ENCODE measurements at places on chromosomes 12 and 14. TPM values are rescaled to one million over a fixed set of nuclear protein-coding genes. Genes with fewer than 3 reads are reported as not detected.

GRCh38 chr14:66827182-66827581, 319.2 kb downstream of the GPHN start:
- no peak for DNase-seq

SLC8A3 gene
- 1.2 TPM for total RNA-seq

DNA sequence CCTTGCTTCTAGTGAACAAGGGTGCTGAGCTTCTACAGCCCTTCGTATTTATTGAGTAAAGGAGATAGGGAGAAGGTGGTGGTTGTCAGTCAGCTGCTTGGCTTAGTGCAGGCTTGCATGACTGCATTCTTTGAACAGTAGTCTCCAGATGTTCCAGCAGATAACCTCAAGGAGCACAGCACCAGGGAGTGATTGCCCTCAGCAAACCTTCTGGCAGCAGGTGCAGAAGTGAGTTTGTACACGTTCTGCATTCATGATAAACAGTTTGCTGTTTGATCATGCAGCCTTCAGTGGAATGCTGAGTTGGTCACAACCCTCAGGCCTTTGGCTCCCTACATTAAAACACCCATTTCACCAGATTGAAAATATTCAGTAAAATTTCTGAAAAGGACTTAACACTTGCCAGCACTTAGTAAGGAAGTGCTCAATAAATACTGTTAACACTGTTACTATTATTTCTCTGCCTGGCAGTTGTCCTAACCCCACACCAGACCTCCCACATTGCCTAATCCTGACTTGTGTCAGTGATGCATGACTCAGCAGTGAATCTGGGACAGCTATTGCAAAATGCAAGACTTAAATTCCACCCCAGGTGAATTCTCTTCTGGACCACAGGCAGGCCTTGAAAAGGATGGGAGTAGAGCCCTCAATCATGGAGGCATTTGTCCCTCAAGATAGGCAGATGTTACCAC, 18.9 kb upstream of the CARMIL3 start:
- DNase-seq = no peak

- DNase-seq = peak; percentile 13
These were observed 1133.0 kb downstream of the VRK1 start for GRCh38 chr14:97930166-97930565.

DNA sequence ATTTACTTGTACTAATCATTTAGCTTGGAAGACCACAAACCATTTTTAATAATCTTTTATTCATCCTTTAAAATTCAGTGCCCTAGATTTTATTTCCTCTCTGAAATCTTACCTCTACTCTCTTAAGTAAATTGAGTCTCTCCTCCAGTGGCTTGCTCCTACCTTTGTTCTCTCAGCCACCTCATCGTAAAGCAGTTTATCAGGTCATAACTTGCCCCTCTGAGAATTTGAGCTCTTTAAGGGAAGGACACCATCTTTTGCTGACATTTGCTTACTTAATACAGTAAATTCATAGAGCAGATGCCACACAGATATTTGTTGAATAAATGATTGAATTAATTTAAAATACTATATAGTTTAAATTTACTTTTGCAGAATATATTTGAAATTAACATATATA, 794.3 kb downstream of the C12orf50 start:
- DNase-seq = no peak

DNA sequence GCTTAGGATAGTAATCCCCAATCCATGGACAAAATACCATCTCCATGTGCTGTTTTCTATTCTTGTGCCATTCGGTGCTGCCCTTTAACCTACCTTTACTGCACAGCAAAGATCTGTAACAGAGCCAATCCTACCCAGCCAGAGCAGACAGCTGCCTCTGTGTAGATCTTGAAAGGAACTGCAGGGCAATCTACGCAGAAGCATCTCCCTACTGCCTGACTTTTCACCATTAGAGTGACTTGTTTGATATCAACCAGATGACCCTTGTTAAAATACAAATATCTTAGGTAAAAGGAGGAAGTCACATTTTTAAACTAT, 33.9 kb upstream of the PPM1A start:
- DNase-seq = no peak

DNA sequence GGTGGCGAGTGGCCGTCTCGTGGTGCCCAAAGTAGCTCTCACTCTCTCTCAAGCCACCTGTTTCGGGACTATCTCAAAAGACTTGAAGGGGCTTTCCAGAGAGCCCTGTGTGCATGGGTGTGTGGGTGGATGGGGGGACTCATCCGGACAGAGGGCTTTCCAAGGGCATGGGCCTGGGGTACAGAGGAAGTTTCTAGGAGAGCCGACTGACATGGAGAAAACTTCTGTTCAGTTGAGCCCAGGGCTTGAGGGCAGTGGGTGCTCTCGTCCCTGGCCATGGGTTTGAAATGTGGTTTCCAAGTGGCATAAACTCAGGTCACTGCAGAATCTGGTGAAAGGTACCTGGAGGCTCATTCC, 47.4 kb upstream of the MEG3 start:
- DNase-seq = no peak

DNA sequence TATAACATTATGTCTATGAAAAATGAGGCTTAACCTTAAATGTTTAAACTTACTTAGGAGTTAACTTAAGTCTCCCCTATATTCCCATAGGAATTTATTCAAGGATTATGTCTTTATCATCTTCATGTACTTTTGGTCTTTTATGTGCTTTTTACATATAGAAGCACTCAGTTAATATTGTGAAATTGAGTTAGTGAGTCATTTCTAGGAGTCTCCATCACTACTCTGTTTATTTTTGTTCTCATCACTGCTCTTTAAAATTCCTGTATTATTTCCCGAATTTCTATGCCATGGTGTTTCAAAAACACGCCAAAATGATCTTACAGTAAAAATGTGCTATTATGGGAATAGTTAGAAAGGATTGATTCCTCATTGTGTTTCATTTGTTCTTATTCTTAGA, 31.6 kb downstream of the TBC1D15 start:
- no peak for DNase-seq

DNA sequence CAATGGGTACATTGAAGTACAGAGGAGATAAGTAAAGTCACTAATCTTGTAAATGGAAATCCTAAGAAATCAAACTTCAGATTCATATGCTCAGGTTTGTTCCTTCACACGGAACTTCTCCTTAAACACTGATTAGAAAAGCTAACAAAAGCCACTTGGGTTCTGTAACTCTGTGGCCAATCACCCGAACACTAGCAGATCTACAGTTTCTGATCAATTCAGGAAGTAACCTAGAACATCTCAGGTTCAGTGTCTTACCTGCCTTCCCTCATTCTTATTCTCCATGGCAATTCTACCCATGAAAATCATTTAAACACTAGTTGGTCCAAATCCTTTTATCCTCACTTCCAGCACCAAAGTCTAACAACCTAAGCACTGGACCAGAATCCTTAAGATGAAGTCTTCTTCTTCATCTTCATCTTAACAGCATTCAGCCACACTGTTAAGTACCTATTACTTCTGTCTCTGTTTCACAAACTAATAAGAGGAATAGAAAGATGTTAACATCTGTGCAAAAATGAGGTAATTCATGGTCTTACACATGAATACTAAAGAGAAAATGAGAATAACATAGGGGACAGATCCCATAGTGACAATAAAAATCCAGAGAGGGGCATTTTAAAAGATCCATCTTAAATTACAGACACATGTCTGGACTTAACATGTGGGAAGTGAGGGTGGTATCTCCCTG, 184.5 kb downstream of the SSPN start:
- no peak for DNase-seq

- DNase-seq = no peak
These were observed 7.6 kb downstream of the GPRC5A start for GRCh38 chr12:12898911-12899511.

DNA sequence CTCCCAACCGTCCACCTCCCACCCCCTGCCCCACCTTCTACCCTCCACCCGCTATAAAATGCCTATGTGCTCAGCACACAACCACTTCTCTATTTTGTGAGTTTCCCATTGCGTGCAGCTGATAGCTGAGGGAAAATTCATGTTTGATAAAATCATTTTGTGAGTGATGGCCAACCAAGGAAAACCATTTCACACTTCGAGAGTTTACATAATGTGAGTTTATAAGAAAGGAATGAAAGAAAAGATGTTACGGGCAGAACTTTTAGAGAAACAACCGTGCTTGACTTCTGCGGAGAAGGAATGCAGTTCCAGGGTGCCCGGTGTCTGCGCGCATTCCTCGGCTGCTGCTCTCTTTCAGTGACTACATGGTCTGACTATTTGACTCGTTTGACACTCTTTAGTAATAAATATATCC, 140.9 kb downstream of the EFCAB11 start:
- peak; percentile 49 for DNase-seq

- DNase-seq = no peak
These were observed 67.3 kb upstream of the GALNT9 start for GRCh38 chr12:132396657-132397056.

DNA sequence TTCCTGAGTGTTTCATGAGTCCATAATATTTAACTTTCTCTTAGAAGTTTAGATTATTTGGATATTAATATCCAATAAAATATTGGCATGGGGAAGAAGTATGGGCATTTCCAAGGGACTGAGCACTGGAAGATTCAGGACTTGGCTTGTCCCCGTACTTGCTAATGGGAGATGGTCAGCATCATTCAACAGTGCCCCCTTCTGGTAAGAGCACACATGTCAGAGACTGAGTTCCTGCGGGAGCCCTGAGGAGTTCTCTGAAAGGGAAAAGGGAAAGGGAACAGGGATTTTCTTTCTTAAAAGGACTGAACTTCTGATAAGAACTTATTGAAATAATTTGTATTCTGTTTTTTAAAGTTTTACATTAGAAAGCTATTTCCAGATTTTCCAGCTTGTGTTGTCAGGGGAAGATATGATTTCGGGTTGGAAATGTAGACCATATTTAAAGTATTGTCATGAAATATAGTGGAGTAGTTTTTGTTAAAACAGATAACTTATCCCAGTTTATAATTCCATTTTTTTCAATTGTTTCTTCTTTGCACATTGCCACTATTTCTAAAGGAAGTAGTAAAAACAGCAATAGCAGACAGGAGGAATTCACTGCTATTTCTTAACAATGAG, 59.8 kb upstream of the C12orf71 start:
- DNase-seq = peak; percentile 92

- DNase-seq = no peak
These were observed 155.1 kb upstream of the BTG1 start for GRCh38 chr12:92300777-92301176.

SLCO1B3 gene
- not detected for total RNA-seq

DNA sequence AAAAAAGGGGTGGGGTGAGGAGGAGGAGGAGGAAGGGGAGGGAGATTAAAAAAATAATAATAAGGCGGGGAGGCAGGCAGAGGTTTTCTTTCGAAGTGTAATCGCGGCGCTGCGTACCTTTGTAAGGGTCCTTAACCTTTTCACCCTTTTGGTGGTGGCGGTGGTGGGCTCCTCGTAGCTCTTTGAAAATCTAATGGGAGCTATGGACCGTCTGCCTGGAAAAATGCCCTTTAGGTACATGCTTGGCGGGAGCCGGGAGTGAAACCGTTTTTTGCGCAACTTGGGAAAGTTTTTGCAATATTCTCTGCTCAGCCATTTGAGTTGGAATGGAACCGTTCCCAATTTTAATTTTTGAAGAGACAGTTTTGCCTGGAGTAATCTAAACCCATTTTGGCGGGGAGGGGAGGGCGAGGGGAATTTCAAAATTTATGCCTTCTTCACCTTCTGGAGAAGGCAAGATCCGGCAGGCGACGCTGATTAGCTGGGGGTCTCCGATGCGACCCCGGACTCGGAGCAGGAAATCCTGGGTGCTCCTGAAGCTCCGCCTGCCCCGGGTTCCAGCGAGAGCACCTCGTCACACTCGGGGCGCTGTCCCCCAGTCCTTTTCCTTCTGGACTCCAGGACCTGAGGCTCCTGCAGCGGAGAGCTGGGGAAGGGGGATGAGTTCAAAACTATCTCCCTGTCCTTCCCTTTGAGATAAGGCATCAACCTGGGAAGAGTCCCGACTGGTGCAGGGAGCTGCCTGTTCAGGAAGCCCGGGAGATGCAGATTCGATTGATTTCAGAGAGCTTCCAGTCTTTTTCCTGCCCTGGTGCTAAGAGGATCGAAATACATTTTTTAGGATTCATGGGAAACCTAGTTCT, 74.6 kb upstream of the TBX5 start:
- no peak for DNase-seq

TSHR gene
- not detected for total RNA-seq

RFX4 gene
- total RNA-seq = not detected

ARHGAP9 gene
- 2.3 TPM for total RNA-seq

DNA sequence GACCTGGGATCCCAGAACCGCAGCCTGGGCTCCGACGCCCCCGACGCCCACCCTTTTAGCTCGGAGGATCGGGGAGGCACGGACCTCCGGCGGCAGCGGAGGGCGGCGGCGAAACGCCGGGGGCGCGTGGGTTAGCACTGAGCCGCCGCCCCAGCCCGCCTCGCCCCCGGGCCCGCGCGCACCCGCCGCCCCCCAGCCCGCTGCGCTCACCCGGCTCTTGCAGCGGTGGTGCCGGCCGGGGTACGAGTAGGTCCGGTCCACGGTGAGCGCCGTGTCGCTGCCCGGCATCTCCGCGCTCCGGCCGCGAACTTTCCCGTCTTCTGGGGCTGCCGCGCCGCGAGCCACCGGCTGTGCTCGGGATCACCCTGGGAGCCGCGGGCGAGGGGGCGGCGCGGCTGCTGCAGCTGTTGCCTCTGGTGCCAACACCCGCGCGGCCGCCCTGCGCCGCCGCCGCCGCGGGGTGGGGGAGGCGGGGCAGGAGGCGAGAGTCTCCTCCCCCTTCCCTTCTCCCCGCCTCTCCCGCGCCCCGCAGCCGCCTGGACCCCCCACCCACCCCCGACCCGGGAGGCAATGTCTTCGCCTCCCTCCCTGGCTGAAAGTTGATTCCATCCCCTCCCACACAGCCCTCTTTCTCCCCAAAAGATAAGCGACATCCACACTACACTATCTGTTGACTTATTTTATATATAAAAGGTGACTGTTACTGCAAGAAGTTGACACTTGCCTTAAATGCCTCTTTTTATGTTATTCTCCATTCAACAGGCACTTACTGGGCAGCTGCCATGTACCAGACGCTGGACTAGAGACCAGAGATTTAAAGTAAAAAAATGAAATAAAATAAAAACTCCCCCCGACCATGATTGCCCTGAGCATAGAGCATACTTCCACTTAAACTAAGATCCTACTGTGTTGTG, at the start of gene TMCC3:
TSS of gene TMCC3 (minus strand) at position 415 of the 914 bp plus-strand sequence. CDS start at position 288, 127 bp downstream.
- DNase-seq = peak; percentile 63

DNAH10 gene
- total RNA-seq = not detected

GRCh38 chr12:20370014-20370386, 1.7 kb downstream of the PDE3A start:
- DNase-seq = peak; percentile 68

- no peak for DNase-seq
These were observed 13.7 kb upstream of the TROAP start for GRCh38 chr12:49309386-49309785.

DNA sequence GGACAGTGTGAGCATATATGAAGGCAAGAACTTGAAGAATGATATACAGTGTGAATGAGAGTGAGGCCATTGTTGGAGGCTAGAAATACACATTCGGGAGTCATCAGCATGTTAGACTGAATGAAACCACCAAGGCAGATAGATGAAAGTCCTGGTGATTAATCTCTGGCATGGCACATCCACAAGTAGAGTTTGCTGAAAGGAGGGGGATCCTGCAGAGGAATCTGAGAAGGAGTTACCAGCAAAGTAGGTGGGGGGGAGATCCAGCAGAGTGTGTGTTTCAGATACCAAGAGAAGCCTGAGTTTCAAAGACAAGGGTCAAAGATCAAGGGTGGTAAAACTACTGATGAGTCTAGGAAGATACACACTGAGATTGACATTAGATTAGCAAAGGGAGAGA, 426.7 kb upstream of the DCN start:
- no peak for DNase-seq

- peak; percentile 19 for DNase-seq
These were observed 47.9 kb upstream of the PLEKHG7 start for GRCh38 chr12:92654929-92655328.

All from stomach (tissue), 19 donors.